ENCODE measurements at places on chromosomes 3 and 15.

DNA sequence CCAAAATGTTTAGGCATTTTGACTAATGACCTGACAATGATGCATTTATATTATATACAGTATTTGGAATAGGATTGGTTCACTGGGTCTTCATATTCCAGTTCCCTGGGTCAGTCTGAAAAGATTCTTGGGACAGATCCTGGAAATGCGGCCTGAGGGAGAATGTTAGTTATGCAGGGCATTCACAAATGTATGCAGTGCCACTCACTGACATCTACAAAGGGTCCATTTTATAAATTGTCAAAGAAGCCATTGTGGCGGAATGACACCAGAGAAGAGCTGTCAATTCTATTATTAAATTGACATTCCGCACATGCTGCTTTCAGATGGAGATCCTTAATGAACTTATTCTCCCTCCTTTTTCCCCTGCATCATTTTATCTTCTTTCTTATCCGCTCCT is 176.6 kb downstream of the VGLL3 start:
- DNase-seq: no peak

DNA sequence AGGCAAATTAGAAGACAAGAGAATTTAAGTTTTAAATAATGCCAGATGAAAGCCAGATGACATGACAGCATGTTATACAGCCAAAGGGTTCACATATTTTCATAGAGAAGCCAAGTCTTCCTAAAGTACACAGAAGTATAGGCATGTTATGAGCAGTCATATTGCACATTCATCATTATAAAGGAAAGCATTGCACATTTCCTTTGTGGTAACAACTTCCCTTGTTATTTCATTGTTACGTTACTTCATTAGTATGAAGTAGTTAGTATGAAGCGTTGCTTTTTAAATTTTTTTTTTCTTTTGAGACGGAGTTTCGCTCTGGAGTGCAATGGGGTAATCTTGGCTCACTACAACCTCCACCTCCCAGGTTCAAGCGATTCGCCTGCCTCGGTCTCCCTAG is 4.6 kb upstream of the ABCC5 start:
- no peak for DNase-seq

GRCh38 chr15:49696433-49696832 is 75.6 kb downstream of the DTWD1 start:
- DNase-seq: no peak

DNA sequence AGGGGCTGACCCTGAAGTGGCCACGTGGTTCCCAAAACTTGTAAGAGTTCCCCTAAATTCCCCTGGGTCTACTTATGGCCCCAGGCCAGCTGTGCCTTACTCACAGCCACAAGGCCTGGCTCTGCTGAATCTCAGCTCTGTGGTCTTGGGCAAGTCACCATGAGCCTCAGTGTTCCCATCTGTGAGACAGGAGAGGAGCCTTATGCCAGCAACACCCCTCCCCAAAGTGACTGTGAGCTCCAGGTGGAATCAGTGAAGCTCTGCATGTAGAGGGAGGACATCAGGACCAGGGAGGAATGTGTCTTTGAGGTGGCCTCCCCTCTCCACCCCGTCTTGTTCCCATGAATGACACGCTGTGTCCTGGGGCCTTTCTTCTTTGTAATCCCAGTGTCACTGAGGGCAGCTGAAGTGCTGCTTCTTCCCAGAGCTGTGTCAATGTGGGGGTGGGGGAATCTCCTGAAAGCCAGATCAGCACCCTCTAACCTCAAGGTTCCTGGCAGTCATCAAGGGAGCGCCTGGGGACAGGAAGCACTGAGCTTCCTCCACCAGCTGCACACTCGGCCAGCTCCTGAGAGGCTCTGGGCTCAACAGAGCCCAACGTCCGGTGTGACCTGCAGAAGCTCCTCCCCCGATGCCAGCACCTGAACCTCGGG is 258.9 kb downstream of the UACA start:
- DNase-seq: no peak

GRCh38 chr3:15612001-15612400 is 10.5 kb downstream of the BTD start:
- DNase-seq: no peak

DNA sequence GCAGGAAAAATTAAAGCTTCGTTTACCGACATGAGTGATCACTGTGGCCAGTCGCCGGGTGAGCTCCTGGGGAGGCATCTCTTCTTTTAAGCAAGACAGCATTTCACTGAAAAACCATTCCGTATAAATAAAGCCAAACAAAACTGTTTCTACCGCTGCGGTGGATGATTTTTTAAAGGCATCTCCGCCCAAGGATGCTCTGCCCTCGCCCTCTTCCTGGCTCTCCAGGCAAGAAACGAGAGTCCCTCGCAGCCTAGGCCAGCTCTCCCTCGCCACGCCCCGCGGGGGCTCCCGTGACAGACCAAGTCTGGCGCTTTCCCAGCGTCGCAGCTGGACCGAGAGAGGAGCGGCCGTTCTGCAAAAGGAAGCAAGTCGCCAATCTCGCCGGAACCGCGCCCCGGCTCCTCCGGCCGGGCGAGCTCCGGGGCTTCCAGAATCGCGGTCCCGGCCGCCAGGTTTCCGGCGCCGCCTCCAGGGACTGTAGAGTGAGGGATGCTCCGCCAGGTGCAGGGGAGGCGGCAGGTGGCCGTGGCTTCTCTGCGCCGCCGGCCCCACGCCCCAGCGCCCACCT is 458 bp downstream of the MCF2L2 start:
- no peak for DNase-seq

- no peak for DNase-seq
Observed at GRCh38 chr3:172201136-172201869, 161.9 kb downstream of the FNDC3B start.

GRCh38 chr3:138862924-138863775 is 28.4 kb upstream of the PIK3CB start:
- DNase-seq: no peak

DNA sequence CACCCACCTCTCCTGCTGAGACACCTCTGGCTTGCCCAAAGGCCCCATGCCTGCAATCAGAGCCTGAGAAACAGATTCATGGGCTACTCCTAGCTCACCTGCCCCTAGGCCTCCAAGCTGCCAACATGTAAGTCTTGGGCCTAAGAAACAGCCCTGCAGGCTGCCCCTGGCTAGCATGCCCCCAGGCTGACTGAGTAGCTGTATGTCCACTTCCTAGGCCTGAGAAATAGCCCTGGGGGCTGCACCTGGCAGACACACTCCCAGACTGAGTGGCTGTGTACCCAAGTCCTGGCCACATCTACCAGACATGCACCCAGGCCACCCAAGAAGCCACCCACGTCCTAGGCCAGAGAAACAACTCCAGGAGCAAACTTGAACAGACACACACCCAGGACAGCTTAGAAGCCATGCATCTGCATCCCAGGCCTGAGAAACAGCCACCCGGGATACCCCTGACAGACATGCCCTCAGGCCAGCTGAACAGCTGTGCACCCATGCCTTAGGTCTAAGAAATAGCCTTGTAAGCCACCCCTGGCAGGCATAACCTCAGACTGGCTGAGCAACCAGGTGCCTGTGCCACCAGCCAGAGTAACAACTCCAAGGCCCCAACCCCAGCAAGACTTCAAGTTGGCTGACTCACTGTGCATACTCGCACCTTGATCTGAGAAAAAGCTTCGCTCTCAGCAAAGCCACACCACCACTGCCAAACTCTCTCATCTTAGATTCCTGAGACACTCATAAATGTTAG is 12.0 kb upstream of the NRG4 start:
- no peak for DNase-seq

DNA sequence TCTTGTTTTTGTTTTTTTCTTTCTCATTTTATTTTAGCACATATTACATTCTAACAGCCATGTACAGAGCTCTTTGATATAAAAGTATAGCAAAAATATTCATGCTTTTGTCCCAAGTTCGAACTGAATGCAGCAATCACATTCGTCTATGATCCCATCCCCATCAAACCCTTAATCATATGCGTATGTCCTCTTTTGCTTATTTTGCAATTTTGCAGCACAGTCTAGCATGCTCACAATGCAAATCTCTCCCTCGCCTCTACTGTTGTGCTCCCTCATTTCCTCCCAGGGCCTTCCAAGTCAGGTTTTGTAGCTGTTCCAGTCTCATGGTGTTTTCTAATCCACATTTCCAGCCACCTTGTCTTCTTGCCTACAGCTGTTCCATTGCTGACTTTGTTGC is 144.6 kb upstream of the VEPH1 start:
- no peak for DNase-seq

GRCh38 chr3:141539431-141540187 is 52.8 kb downstream of the RASA2 start:
- no peak for DNase-seq

DNA sequence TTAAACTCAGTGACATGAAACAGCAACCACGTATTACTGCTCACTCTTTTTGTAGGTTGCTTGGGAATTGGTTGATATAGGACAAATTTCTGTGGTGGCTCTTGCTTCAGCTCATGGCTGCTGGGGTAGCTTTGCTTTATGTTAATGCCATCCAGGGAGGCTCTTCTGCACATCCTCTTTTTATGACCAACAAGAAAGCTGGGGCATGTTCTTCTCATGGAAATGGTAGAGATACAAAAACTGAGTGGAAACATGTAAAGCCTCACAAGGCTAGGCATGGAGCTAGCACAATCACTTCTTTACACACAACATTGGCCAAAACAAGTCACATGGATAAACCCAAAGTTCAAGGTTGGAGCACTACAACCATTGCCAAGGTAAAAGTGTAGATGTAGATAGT is 176.8 kb downstream of the NECTIN3 start:
- DNase-seq: no peak

- no peak for DNase-seq
Observed at GRCh38 chr3:40550167-40550566, 25.4 kb downstream of the ZNF621 start.

DNA sequence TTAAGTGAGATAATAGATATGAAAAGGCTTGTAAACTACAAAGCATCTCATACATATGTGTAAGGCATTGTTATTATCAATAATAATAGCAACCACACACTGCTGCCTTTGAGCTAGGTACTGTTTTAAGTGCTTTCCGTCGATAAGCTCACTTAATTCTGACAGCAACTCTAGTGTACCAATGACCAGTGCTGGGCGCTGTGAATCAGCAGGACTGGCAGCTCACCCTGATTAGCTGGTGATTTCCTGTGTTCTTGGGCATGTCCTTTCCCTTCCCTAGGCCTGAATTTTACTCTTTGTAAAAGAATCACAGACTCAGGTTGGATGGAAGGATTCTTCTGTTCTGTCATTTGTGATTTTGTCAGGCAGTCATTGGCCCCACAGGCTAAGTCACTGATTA is 215.6 kb downstream of the LPP start:
- no peak for DNase-seq

GRCh38 chr3:16419640-16420241 is 93.8 kb downstream of the RFTN1 start:
- no peak for DNase-seq

DNA sequence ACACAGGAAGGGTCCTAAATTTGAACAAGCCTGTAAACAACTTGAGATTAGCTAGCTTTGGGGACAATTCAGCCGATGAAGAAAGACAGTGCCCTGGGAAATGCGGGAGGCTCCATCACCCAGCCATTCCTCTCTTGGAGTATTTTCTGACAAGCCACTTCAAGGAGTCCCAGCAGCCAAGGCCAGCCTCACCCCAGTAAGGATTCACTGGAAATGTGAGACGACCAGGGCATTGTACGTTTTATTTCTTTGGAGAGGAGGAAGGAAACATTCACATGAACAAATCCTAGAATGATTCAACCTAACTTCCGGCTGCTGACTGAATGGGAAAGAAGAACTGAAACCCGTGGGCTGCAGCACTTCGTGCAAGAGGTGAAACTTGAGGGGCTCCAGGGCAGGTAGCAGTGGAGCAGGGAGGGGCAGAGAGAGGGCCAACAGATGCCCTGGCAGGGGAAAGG is 116.4 kb upstream of the ARHGEF3 start:
- DNase-seq: no peak

GRCh38 chr15:90580541-90580940 is 50.8 kb downstream of the CRTC3 start:
- no peak for DNase-seq

GRCh38 chr15:74843891-74844299 is 939 bp upstream of the ULK3 start:
- no peak for DNase-seq

DNA sequence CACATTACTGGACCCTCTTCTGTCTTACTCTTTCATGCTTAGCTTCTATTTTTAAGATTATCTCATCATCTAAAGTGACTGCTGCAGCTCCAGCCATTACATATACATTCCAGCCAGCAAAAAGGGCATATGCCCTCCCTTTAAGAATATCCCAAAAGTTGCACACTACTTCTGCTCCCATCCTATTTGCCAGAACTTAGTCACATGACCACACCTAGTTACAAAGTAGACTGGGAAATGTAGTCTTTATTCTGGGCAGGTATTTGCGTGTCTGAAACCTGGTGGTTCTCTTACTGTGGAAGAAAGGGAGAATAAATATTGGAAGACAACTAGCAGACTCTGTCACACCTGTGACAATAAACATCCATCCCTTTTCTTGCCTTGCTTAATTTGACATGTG is 341.6 kb upstream of the NR2E3 start:
- no peak for DNase-seq

DNA sequence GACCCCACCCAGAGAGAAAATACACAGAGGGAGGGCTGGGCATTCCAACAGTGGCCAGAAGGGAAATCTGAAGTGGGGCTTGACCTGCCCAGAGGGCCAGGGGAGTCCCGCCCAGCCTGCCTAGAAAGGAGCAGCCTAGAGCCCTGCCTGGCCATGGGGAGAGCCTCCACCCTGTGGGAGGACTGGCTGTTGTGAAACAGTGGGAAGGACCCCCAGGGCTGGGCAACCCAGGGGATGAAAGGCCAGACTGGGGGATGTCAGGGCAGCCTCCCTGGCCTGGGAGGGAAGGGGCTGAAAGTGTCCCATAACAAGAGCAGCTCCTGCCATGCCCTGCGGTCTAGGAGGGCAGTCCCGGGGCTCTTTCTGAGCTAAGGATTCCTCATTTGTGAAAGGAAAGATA is 69.0 kb downstream of the SLC12A8 start:
- no peak for DNase-seq

- DNase-seq: no peak
Observed at GRCh38 chr3:63354160-63354559, 76.1 kb downstream of the SYNPR start.

DNA sequence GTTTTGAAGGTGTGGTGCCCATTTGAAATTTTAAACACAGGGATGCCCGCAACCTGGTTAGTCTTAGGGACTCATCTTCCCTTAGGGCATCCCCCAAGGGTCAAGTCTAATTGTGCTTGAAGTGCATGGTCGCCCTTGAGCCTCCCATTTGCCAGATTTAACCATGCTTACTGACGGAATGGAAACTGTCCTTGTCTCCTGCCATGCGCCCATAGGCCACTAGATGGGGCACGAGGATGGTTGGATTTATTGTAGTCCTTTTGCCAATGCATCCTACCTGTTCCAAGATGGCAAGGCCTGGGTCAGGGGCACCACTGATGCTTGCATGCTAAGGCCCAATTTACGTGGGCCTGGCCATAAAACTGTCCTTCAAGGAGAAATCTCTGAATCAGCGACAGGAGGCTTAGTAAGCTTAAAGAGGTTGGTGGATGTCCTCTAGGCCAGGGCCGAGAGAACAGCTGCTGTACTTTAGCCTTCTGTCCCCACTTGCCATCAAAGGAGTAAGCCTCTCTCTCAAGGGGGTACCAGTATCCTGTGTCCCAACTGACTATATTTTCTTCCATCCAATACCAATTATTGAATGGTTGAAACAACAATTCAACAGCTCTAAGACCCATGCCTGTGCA is 355.4 kb downstream of the OTOL1 start:
- DNase-seq: no peak
